ENCODE measurements at places on chromosomes 7 and 10. TPM values are rescaled to one million over a fixed set of nuclear protein-coding genes. Genes with fewer than 3 reads are reported as not detected.

GRCh38 chr10:133328358-133329343 lies 8.0 kb downstream of the CALY start:
- DNase-seq = no peak

GRCh38 chr10:103854265-103854685 lies 1.1 kb downstream of the SH3PXD2A start:
- no peak for DNase-seq

- DNase-seq = no peak
Measured at GRCh38 chr10:114723991-114724715, 66.1 kb upstream of the ABLIM1 start.

DNA sequence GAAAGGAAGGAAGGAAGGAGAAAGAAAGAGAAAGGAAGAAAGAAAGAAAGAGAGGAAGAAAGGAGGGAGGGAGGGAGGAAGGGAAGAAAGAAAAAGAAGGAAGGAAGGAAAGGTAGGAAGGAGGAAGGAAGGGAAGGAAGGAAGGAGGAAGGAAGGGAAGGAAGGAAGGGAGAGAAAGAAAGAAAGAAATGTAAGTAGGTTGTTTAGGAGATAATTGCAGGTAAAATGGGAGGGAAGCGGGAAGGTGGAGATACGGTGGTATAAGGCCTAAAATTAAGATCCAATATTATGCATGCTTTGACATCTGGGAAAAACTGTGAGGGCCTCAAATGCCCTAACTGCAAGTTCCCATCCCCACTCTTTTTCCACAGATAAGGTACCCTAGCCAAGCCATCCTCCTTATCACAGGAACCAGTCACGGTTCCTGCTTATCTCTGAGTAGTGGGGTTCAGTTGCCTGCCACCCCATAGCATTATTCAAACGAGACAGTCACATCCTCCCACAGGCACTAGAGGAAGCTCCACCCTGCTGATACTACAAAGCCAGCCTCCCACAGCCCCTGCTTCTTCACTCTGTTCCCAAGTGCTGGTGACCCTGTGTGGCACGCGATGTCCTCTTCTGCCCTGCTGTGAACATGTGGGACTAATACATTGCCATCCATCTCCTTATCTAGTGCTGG lies 28.7 kb downstream of the ST8SIA6 start:
- DNase-seq = no peak

GRCh38 chr7:111982133-111982532 lies 224.1 kb downstream of the DOCK4 start:
- DNase-seq = no peak

DNA sequence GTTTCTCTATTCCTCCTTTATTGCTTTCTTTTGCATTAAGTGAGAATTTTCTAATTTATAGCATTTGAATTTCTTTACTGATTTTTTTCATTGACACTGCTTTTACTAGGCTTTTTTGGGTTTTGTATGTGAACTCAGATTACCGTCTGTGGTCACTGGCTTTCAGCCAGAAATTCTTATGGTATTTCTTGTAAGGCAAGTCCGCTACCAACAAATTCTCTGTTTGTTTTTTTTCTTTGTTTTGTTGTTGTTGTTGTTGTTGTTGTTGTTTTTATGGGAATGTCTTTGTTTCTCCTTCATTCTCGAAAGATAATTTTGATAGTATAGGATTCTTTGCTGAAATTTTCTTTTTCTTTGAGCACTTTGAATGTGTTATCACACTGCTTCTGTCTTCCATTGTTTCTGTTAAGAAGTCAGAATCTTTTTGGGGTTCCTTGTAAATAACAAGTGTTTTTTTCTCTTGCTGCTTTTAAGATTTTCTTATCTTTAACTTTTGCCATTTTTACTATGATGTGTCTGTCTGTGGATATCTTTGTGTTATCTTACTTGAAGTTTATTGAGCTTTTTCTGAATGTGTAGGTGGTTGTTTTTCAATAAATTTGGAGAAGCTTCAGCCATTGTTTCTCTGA lies 7.2 kb downstream of the NET1 start:
- DNase-seq = no peak

GRCh38 chr7:17269341-17270221 lies 28.9 kb upstream of the AHR start:
- DNase-seq = no peak

DNA sequence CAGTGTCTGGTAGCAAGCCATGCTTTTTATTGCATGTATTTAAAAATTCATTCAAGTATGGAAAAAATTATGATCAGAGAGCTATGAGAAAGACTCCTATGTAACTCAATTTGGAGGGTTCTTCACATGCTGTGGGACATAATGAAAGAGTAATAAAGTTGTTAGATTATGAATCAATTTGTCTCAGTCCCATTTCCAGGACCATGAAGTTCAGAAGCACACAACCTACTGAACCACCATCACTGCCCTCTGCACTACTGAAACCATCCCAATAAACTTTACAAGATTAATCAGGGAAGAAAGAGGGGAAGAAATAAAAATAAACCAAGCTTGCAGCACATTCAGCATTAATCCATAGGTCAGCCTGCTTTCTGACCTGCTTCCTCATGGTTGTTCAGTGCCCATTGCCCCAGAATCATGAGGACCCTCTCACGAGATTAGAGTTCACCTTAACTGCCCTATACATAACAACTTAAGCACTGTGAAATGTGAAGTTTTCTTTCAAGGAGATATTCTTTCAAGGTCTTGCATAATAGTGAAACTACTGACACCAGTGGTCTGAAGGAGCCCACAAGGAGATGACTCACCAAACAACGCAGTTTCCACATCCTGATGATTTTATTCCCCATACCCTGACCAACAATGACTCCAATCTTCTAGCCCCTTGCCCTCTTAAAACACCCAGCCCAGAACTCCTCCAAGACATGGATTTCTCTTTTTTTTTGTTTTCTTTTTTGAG lies 171.5 kb upstream of the ADCY1 start:
- DNase-seq = no peak

DNA sequence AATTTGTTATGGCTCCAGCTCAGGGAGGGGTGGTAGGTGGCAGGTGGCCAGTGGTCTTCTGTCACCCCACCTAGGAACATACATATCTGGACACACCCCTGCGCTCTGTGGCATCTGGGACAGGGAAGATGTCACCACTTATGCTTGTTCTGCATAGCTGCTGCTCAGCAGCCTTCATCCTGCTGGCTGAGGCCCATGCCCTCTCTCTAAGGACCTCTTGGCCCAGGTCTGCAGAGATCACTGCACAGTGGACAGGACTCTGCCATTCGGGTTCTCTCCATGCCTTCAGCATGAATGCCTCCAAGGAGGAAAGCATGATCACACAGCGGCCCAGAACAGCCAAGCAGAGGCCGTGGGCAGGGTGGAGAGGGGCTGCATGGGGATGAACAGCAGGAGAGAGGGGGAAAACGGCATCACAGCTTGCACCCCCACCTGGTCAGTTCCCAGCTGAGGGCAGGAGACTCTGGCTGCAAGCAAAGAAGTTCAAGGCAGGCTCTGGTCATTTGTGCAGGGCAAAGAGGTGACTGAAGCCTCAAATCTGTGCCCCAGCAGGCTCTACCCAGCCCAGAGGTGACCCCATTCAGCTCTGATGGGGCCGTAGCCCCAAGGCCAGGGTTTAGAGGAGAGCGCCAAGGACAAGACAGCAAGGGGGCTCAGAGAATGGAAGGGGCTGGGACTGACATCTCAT lies 47.8 kb upstream of the GDF10 start:
- no peak for DNase-seq

DNA sequence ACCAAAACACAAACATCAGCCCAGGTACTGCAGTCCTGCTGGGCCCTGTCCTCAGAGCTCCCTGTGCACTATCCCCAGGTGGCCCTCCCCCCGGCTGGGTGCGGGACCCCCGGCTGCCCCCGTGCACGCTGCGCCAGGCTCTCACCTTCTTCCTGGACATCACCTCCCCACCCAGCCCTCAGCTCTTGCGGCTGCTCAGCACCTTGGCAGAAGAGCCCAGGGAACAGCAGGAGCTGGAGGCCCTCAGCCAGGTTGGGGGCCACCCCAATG lies 14.3 kb downstream of the ATG9B start:
- DNase-seq = no peak

DNA sequence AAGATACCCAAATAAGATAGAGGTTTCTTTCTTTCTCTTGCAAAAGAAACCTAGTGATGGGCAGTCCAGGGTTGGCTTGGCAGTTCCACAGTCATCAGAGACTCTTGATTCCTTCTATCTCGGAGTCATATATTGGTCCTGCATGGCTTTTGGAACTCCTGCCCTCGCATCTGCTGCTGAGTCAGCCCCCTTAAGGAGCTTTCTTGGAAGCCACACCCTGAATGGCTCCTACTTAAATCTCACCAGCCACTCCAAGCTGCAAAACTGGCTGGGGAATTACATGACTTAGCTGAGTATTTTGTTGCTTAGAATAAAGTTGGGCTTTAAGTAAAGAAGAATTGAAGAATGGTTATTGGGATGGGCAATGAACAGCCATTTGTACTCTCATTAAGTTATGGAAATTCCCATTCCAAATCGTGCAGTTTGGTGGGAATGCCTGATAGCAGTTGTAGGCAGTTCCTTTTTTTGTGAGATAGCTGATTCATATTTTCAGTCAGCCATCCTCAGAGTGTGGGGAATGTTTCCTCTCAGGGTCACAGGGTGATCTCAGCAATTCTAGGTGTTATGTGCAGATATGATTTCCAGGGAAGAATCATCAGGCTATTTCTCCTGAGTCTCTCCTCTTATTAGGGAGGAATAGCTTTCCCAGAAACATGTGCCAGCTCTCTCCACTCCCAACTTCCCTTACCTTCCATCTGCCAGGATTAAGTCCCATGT lies 209.9 kb downstream of the BBS9 start:
- no peak for DNase-seq

GRCh38 chr10:10787586-10787985 lies 230.1 kb upstream of the CELF2 start:
- no peak for DNase-seq

DNA sequence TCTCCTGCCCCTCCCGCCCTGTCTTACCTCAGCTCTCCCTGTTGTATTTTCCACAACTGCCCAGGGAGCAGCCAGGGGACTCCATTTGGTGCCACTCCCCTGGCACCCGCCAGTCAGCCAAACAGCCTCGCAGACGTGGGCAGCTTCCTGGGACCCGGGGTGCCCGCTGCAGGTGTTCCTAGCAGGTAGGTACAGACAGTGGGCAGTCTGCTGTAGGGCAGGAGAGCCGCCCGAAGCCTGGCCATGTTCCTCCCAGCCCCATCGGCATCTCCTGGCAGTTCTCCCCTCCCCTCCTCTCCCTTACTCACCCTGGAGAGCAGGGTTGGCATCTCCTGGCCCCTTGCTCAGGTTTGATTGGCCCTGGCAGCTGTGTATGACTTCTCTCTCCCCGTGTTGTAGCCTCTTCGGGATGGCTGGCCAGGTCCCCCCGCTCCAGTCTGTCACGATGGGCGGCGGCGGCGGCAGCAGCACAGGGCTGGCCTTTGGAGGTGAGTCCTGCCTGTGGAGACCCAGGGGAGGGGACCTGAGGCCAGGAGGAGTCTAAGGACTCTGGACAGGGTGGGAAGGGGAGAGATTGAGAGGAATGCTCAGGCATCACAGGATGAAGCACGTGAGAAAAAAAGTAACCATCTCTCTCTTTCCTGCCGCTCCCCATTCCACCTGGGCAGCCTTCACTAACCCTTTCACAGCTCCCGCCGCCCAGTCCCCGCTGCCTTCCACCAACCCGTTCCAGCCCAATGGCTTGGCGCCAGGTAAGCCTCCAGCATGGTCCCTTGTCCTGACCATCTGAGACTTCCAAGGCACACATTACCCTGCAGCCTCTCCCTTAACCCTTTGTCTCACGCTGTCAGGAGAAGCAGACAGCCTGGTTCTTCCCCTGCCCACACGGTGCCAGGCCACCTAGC lies 11.3 kb downstream of the SAP25 start:
- DNase-seq = no peak

GRCh38 chr10:73096041-73096448 lies 621 bp downstream of the P4HA1 start:
- peak; percentile 71 for DNase-seq

GRCh38 chr7:41824284-41824683 lies 121.4 kb upstream of the INHBA start:
- no peak for DNase-seq

DNA sequence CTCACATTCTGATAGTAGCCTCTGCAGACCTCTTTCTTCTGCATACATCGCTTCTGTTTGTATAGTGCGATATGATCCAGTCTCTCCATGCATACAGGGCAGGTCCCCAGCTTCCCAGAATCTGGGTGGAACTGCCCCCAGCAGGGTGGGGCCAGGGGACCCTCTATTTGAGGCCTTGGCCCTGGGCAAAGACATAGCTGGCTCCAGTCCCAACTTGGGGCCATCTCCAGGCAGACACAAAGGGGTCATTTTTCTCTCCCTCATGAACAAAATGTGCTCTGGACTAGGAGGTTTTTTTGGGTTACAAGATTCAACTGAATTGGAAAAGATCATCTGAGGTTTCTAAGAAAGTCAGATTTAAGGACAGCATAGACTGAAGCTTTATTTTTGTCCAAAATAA lies 21.1 kb upstream of the HSPA12A start:
- DNase-seq = no peak

- DNase-seq = no peak
Measured at GRCh38 chr10:24822590-24822989, 98.9 kb upstream of the ARHGAP21 start.

GCK gene
- 0.39 TPM for total RNA-seq

DEPP1 gene
- 62.7 TPM for total RNA-seq

TAF3 gene
- 10.0 TPM for total RNA-seq

NRCAM gene
- total RNA-seq = 3.6 TPM

SH2D4B gene
- not detected for total RNA-seq

TAS2R16 gene
- not detected for total RNA-seq
